OCI-M1 (cell line): ENCODE measurements at places on chromosomes 5 and 9.

DNA sequence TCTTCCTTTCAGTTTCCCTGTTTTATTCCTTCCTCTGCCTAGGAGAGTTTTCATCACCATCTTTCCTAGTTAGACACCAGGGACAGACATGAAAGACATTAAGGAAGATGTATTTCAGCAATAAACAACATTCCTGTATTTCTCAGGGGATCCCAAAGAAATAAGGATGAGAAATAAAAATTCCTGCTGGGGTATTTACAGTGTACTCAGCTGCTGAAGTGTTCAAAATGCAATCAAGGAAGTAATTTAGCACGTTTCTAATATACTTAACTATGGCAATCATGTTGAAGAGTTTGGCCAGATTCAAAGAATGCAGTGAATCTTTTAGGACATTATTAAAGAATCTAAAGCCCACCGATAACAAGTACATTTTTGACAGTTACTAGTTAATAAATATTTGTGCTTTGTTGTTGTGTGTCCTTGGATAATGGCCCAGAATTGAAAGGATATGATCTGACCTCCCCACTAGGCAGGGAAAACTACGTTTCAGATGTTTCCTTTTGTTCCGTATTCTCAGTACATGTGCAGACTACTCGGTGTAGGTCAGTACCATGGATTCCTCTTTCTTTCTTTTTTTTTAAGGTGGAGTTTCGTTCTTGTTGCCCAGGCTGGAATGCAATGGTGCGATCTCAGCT lies 46.8 kb downstream of the INIP start:
- no peak for DNase-seq

GRCh38 chr5:112973036-112973435 lies 3.6 kb upstream of the DCP2 start:
- no peak for DNase-seq

DNA sequence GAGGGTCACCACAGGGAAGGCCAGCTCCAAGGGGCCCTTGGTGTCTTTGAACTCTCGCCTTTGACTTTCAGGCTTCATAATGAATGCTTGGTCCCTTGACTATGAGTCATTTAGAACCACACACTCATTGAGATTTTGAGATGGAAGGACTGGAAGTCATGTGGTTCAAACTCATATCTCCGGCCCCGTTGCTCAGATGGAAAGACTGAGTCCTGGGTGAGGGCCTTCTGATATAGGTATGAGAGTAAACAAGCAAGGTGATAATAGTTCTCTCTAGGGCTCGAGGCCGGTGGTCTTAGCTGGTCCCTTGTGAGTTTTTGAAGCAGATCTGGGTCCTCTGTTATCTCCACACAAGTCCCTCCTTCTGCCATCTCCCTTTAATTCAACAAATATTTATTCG lies 210.6 kb downstream of the PAX5 start:
- DNase-seq: no peak

- DNase-seq: peak; percentile 86
These were observed 82.4 kb downstream of the PTCH1 start for GRCh38 chr9:95434116-95435073.

DNA sequence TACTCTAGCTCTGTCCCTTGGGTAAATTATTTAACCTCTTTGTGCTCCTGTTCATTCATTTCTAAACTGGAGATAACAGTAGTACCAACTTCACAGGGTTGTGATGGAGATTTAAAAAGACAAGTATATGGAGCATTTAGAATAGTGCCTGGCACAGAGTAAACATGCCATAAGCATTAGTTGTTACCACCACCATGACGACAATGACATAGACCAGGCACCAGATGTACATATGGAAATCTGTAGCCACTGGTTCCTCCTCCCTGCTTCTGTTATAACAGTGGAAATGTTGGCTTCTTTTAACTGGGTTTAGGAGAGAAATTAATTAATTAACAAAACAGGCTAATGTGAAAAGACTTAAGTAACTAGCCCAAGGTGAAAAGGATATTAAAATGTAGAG lies 217.5 kb downstream of the DENND1A start:
- DNase-seq: no peak

- DNase-seq: no peak
These were observed 22.9 kb downstream of the LIFR start for GRCh38 chr5:38533286-38534155.

DNA sequence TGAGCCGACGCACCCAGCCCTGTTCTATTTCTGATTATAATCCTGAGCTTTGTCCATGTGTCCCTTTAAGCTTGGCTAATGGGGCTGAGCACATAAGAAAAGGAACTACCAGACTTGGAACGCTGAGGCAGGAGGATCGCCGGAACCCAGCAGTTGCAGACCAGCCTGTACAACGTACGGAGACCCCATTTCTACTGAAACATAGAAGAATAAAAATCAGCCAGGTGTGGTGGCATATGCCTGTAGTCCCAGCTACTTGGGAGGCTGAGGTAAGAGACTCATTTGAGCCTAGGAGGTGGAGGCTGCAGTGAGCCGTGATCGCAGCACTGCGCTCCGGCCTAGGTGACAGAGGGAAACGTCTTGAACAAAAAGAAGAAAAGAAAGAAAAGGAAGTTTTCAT lies 22.3 kb downstream of the TRIM7 start:
- DNase-seq: no peak

- no peak for DNase-seq
These were observed 57.7 kb downstream of the PDE6A start for GRCh38 chr5:149886692-149887470.

- no peak for DNase-seq
These were observed 6.9 kb downstream of the FNBP1 start for GRCh38 chr9:130036099-130036498.

DNA sequence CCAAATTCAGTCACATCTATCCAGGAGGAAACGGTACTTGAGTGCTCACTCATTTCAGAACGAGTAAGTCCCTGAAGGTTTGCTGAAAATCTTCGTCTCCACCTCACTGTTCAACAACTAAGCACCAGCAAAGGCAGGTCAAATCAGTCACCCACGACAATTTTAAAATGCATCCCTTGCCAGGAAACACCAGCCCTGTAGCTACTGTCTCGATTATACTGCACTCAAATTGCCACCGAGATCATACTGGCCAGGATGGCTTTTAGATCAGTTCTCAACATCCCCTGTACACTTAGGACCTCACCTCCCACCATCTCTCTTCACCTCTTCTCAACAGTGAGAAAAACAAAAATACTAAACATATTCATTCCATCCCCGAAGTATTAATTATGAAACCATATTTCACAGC lies 298.6 kb downstream of the AGTPBP1 start:
- DNase-seq: no peak

DNA sequence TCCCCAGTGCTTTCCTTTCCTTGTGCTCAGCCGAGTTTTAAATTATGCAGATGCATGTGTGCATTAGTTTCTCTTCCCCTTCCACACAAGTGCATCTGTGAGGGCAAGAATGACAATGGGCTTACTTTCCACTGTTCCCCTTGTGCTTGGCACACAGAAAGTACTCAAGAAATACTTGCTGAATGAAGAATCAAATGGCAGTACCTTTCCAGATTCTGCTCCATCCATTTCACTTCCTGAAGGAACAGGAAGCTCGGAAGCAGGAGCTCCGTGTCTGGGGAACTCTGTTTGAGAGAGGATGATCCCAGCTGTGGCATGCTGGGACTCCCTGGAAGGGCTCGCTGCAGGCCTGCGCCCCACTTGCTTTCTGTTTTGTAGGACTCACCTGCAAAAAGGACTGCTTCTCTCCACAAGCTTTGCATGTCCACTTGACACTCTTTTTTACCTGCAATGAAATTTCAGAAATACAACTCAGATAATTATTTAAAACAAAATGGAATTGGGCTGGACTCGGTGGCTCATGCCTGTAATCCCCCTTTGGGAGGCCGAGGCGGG lies 5.5 kb downstream of the MRNIP start:
- no peak for DNase-seq

DNA sequence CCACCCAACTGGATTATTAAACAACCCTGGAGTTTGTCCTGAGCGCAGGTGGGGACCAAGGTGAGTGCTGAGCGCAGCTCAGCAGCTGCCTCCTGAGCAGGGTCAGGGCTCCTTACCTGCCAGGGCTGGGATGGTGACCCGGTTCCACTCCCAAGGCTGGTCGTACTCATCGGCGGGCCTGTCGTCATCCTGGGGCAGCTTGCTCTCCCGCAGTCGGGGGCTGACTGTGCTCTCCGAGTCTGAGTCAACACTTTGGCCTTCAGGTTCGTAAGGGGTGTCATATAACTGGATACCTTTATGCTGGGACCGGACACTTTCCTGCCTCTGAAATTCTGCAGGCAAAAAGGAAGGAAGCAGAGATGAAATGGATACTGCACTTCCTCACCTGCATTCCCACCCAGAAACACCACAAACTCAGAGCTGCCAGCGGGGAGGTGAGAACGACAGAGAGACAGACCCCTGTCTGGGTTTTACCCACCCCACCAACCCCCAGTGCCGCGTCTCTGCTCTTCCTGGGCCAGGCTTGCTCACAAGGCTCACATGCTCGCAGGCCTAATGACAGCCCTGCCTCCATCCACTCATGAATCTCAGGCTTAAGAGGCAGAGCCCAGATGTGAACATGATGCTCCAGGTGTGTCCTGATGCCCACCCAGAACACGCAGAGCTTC lies 70.7 kb upstream of the SLC25A51 start:
- no peak for DNase-seq

GRCh38 chr5:144318460-144318859 lies 147.8 kb downstream of the KCTD16 start:
- no peak for DNase-seq

DNA sequence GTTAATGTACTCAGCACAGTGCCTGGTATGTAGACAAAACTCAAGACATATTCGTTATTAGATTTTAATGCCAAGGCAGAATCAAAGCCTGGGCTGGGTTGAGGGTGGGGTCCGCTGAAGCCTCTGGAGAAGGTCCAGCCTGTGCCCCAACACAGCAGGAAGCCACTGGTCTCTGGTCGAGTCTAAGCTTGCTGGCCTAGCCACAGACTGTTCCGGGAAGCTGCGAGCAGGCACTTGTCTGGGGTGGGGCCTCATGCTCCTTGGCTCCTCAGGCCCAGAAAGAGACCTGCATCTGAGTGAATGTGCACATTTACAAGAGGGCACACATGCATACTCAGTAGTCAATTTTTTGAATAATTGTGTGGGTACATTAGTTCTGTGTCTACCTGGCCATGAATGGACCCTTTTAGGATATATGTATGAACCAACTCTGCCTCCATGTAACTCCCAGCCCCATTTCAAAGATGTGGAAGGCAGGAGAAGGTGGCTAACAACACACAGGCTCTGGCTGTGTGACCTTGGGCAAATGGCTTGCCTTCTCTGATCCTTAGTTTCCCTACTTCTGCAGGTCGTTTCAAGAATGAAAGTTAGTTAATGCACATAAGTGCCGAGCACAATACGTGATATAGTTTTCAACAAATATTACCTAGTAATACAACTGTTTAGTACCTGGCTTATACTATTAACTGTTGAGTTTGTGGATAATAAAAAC lies 18.3 kb downstream of the FAT2 start:
- DNase-seq: no peak

DNA sequence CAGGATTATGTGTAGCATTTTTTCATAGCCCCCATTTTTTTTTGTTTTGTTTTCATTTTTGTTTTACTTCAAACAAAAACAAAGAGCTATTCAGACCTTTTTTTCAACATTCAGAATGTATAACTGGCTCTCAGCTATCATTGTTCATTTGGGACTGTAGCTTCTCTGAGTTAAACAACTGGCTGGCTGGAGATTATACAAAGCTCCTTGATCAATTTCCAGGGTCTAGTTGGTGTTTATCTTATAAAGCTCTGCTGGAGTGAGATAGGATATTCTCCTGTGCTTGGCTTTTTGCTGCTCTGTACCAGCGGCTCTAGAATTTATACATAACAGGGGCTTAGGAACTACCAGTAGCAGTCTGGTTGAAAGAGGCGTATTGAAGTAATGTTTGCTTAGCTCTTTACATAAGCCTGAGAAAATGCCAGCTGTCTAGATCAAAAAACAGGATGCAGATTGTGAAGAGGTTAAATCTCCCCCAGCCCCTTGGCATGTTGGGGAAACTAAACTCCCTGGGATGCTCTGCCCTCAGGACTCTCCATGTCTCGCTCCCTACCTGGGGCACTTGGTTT lies 15.2 kb downstream of the GARNL3 start:
- DNase-seq: no peak

GRCh38 chr9:38018241-38018957 lies 50.6 kb downstream of the SHB start:
- no peak for DNase-seq

DNA sequence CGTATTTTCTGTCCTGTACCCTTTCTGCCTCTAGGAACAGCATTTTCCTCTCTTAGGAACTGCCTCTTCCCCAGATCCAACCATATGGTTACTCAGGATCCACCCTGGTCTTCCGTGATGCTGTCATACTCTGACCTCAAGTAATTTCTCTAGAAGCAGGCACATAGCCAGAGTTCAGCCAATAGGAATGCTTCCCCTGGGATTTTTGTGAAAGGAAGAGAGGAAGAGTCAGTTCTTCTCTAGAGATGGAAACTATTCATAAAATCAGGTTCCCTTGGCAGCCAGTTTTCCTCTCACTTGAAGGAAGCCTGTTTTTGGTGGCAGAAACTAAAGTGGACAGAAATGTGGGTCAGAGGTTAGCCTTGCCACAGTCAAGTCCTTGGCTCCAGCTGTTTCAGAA lies 400.1 kb upstream of the PCSK5 start:
- DNase-seq: no peak

- no peak for DNase-seq
These were observed 55.6 kb upstream of the FCN2 start for GRCh38 chr9:134825025-134825424.

DNA sequence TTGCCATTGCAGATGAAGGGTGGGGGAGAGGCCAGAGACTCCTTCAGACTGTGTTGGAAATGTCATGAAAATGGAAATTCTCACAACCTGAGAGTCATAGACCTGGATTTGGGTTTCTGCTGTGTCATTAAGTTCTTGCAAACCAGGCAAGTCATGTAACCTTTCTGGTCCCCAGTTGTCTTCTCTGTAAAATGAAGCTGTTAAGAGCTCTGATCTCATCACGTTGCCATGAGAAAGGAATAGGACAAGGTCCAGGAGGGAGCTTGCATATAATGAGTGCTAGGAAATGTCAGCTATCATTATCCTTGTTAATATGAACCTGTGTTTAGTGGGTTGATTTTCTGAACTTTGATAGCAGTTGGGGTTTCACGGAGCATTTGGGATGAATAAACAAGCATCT lies 59.1 kb downstream of the FGF1 start:
- DNase-seq: no peak

- no peak for DNase-seq
These were observed 81.1 kb downstream of the PTPN3 start for GRCh38 chr9:109417054-109417453.

- DNase-seq: no peak
These were observed 228.8 kb downstream of the SMARCA2 start for GRCh38 chr9:2243666-2244555.

GRCh38 chr5:6483880-6484382 lies 35.3 kb downstream of the UBE2QL1 start:
- DNase-seq: no peak

DNA sequence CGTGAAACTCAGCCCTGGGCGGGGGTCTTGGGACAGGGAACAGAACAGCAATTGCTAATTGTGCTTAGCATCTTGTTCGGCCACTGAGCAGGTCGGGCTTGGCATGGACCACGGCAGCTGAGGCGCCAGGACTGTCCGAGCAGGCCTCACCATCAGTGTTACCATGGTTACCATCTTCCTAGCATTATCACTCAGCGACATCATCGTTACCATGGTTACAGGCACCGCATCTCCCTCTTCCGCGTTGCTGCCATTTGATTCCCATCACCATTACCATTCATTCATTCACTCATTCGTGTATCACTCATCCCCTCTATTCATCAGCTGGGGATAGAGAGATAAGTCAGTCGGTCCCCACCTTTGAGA lies 81.0 kb upstream of the ZBTB43 start:
- no peak for DNase-seq

GRCh38 chr5:143402017-143402552 lies 1.4 kb downstream of the NR3C1 start:
- DNase-seq: peak; percentile 44
